ENCODE measurements at places on chromosomes 13 and 19.

DNA sequence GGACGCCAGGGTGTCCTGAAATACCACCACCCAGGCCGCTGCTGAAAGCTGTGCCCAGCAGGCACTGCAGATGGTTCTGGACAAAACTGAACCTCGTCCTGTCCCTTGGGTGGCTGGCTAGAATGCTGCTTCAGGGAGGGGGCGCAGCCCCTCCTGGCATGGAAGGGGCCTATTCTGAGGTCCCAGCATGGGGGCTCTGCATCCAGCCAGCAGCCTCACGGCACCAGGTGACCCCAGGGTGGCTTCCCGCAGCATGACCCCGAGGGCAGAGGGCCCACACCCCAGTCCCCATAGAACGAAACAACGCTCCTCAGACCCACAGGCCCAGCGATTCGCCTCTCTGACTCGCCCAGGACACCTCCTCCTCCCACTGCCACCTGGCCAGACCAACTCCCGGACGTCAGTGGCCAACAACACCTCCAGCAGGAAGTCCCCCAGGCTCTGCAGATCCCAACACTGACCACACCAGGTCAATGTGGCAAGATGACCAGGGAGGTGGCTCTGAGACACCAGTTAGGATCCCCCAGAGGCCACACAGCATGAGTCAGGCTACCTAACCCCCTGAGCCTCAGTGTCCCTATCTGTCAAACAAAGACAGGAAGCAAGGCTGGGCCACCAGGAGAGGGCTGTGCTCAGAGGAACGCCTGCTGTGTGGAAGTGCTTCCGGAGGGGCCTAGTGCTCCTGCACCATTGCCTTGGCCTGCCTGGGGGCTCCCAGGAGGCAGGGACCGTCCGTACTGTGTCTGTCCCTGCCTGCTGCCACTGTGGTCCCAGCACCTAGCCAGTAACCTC lies 6.1 kb downstream of the MKNK2 start:
- no peak for DNase-seq

GRCh38 chr19:32165750-32166149 lies 179.7 kb upstream of the ZNF507 start:
- DNase-seq = no peak

GRCh38 chr13:44107357-44108121 lies 227.8 kb downstream of the LACC1 start:
- no peak for DNase-seq

GRCh38 chr19:47241919-47242577 lies 11.0 kb upstream of the BBC3 start:
- no peak for DNase-seq

- DNase-seq = peak; percentile 37
These were observed 171.4 kb downstream of the OXGR1 start for GRCh38 chr13:96822895-96823294.

DNA sequence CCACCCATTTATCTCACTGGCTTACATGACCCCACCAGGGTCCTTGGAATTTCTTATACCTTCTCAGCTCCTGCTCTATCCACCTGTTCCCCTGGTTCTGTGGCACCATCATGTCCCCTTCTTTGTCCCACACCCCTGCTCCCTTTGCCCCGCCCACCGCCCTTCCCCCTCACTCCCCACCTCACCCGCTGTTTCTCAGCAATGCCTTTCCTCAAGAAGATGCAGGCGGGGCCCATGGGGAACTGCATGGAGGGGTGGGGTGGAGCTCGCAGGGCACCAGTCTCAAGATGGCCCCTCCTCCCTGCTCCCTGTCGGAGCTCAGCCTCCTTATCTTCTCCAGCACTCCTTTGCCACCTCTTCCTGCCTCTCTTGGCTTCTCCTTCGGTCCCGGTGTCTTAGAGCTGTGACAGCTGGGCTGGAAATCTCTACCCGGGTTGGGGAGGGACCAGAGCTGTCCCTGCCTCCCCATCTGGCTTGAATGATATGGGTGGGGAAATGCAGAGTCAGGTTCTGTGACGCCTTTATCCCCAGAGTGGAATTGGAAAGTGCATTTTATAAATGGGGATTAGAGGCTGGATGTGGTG lies at the start of gene CABP5:
TSS of gene CABP5 (minus strand) at position 405 of the 584 bp plus-strand sequence. CDS start at position 248, 157 bp downstream.
- no peak for DNase-seq

- DNase-seq = no peak
These were observed 17.8 kb upstream of the MIR17HG start for GRCh38 chr13:91329733-91330132.

DNA sequence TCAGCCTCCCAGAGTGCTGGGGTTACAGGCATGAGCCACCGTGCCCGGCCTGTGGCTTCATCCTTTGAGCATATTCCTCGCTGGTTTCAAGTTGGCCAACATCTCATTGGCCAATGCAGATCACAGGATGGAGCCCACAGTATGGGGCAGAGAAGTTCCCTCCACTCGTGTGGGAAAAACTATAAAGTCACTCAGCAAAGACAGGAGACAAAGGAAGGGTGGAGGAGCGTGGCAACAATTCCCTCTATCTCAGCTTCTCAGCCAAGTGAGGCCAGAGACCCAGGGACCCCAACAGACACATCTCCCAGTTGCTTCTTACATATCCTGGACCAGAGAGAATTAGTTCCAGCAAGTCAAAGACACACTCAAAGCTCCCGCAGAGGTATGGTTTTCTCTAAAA lies 184.6 kb upstream of the SOX1 start:
- no peak for DNase-seq

DNA sequence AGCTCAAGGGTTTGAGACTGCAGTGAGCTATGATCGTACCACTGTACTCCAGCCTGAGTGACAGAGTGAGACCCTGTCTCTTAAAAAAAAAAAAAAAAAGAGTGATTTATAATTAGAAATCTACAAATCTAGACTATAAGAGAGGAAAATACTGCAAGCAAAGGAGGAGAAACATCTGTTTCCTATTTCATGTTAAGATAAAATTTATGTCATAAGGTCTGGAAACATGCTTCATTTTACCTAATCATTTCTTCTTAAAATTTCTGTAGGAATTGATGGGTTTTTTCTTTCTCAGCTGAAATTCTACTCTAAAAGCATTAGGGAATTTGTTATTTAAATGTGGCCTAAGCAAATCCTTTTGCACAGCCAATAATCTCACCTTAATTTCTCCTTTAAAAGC lies 53.2 kb downstream of the C13orf42 start:
- no peak for DNase-seq

GRCh38 chr19:51699170-51699569 lies 6.0 kb downstream of the SPACA6 start:
- peak; percentile 0 for DNase-seq

DNA sequence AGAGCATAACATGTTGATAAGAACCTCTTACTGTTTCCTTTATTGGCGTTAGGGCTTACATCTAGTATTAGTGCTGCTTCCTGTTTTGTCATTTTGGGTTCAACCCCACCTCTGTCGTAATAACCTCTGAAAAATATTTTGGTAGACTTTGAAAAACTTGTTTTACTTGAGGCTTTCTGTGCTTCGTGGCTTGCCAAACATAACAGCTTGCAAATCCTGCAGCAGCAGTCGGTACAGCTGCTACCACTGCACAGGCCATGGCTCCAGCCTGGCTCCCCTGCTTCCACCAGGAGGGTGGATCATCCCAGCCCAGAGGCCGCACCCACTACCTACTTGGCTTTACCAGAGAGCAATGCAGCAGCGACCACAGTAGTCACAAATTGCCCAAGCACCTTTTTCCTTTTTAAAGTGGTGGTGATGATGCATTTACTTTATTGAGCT lies 11.8 kb upstream of the CEACAM4 start:
- DNase-seq = no peak

GRCh38 chr13:33766329-33767123 lies 51.4 kb upstream of the RFC3 start:
- no peak for DNase-seq

GRCh38 chr13:109779074-109779473 lies 7.3 kb downstream of the IRS2 start:
- peak; percentile 36 for DNase-seq

Measured in SK-N-SH (cell line).